ENCODE measurements at places on chromosomes 11 and 22. TPM values are rescaled to one million over a fixed set of nuclear protein-coding genes. Genes with fewer than 3 reads are reported as not detected.
A peak's percentile ranks its signal among the peaks of the same experiment; 100 is the strongest.

GRCh38 chr11:19711911-19712280 is 741 bp upstream of the NAV2 start:
- no peaks in the 10 kb centered on the region for H3K36me3 ChIP-seq
- peak overlapping the region; percentile 50 for H3K4me3 ChIP-seq
- H3K27ac ChIP-seq: peak overlapping the region; percentile 93
- no peak for DNase-seq
- H3K27me3 ChIP-seq: peaks cover 15% of the 10 kb centered on the region
- peaks cover 23% of the 10 kb centered on the region for H3K4me1 ChIP-seq

DNA sequence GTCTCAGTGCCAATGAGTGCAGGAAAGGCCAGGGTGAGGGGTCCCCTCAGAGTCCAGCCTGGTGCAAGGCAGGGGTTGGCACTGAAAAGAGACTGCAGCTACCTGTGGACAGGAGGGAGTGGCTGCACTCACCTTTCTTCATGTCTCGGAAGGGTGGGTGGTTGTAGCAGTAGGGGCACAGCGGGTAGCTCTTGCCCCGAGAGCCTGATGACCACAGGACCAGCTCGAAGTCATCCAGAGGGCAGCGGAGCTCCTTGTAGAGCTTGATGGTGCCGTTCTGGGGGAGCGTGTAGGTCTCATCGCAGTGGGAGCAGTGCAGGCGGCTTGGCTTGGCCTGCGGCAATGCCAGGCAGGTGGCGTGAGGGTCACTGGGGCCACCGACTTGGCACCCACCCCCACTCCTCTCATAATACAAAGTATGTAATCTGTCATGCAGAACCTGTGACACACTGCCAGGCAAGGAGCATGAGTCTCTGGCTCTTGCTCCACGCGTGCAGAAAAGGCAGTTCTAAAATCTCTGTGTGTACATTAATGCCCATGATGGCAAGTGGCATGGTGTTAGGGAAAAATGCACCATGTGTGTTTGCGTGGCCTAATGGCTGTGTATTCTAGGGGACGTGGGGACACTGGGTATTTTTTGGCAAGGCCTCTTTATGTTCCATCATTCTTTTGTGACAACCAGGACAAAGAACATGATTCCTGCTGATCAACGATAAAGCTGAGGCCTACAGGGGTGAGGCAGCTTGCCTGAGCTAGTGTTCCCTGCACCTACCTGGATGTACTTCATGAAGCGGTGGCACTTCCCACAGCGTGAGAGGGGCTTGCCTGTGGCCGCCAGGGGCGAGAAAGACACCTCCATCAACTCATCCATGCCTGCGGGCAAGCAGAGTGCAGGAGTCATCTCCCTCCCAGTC is 6.0 kb upstream of the PPM1F start:
- H3K27ac ChIP-seq: no peak overlapping the region
- H3K27me3 ChIP-seq: no peaks in the 10 kb centered on the region
- no peaks in the 10 kb centered on the region for H3K4me1 ChIP-seq
- peaks cover 23% of the 10 kb centered on the region for H3K36me3 ChIP-seq

GRCh38 chr11:13366266-13367026 is 88.9 kb downstream of the BMAL1 start:
- H3K27me3 ChIP-seq: no peaks in the 10 kb centered on the region
- no peak overlapping the region for H3K27ac ChIP-seq
- no peaks in the 10 kb centered on the region for H3K4me1 ChIP-seq

GRCh38 chr11:41377709-41378394 is 81.6 kb downstream of the LRRC4C start:
- H3K4me1 ChIP-seq: no peaks in the 10 kb centered on the region
- H3K36me3 ChIP-seq: no peaks in the 10 kb centered on the region
- DNase-seq: no peak
- H3K27me3 ChIP-seq: no peaks in the 10 kb centered on the region
- H3K4me3 ChIP-seq: no peak overlapping the region
- H3K27ac ChIP-seq: no peak overlapping the region

DNA sequence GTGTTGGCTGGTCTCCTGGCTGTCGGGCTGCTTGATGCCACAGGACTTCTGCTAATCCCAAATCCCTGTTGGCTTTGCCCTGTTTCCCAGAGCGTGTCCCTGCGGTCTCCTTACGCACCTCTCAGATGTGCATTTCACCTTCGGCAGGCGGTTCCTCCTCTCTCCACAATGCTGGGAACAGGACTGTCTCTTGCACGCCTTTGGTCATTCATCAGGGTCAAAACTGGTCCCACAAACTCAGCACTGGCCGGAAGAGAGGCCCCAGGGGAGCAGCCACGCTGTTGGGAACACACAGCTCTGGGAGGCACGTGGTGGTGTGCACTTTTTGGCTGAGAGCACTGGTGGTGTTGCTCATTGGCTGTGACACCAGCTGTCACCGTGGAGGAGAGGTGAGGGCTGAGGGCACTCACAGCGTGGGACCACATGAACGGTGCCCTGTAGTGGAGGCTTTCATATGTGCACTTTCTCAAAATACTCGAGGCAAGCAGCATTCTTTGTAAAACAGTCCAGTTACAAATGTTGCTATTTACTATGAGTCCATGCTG is 15.3 kb upstream of the TRMU start:
- H3K27me3 ChIP-seq: no peaks in the 10 kb centered on the region
- H3K4me3 ChIP-seq: no peak overlapping the region
- no peaks in the 10 kb centered on the region for H3K36me3 ChIP-seq
- DNase-seq: no peak
- H3K4me1 ChIP-seq: no peaks in the 10 kb centered on the region

DNA sequence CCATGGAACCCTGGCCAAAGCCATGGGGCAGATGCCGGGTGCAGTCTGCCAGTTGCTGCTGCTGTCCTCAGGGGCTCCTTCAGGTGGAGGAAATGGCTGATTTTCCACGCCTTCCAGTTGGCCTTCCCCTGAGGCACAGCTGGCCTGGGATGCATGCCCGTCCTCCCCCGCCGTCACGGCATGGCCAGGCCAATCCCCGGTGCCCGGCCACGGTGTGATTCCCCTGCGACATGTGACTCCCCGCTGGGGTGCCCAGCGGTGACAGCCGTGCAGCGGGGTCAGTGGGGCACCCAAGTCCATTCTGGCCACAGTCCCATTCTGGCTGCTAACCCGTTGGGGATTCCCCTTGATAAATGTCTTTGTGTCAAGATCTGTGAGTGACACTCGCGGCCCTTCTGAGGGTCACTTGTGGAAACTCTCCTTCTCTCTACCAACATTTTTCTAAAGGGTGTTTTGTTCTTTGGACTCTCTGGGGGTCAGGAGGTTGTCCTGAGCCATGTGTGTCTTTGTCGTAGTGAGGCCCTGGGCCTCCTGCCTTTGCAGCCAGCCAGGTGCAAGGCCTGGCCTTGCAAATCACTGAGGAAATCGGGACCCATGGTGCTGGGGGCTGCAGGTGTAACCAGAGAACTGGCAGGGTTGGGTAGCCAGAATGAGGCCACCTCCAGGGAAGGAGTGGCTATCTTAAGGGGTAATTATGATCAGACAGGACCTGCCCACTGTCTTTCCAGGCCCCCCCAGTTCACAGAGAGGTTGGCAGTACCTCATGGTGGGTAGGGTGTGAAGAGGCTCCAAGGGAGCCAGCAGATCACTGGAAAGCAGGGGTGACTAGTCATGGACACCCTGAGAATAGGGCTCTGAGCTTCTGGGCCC is 37.1 kb downstream of the KCNQ1OT1 start:
- no peak for DNase-seq
- no peaks in the 10 kb centered on the region for H3K4me1 ChIP-seq
- H3K36me3 ChIP-seq: no peaks in the 10 kb centered on the region
- H3K27me3 ChIP-seq: no peaks in the 10 kb centered on the region

GRCh38 chr11:7894251-7894650 is 36.8 kb downstream of the OR10A6 start:
- no peaks in the 10 kb centered on the region for H3K4me1 ChIP-seq
- no peak overlapping the region for H3K4me3 ChIP-seq
- no peak for DNase-seq
- H3K36me3 ChIP-seq: no peaks in the 10 kb centered on the region

Gene OR5A1
- total RNA-seq: not detected

Gene HBG1
- total RNA-seq: not detected

Gene TRIM49
- 0.94 TPM for total RNA-seq

Gene HTR3A
- total RNA-seq: not detected

Gene P2RX3
- total RNA-seq: not detected

Gene OR51E2
- total RNA-seq: not detected

Gene VSIG10L2
- total RNA-seq: 0.27 TPM

Gene PTGDR2
- 0.31 TPM for total RNA-seq
